ENCODE measurements at places on chromosomes 12 and 14. TPM values are rescaled to one million over a fixed set of nuclear protein-coding genes. Genes with fewer than 3 reads are reported as not detected.
A peak's percentile ranks its signal among the peaks of the same experiment; 100 is the strongest.

DNA sequence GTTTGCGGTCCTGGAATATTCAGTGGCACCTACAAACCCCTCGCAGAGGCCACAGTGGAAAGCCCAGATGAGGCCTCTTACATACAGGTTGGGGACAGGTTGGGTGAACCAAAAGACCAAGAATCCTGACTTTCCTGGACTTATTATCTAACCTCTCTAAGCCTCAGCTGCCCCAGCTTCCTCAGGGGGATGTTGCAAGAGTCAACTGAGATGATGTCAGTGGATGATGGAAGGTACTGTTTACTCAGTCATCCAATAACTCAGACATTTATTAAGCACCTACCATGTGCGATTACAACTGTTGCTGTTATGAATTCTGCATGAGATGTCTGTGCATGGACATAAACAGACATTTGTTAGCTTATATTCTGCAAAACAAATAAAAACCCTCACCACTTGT is 72.8 kb downstream of the RFX4 start:
- DNase-seq = no peak

DNA sequence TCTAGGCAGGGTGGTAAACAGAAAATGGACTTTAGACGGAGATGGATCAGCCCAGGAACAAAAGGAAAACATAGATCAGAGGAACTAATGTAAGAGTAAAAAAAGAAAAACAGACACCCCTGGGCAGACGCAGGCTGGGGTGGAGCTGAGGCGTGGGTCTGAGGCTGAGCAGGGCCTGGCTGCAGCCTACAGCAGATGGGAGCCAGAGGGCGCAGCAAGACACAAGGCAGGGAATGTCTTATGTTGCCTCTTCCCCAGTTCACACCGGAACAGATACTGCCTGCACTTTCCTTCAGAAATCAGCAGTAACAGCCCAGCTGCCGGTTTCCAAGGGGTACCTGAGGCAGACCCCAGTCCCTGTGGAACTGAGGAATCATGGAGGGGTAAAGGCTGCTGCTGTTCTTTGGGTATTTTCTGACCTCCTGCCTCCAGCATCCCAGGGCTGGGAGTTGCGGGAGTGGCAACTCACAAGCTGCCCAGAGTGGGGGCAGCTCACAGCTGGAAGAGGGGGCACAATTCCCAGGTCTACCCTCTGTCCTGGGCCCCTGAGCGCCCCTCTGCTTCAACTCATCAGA is 9.8 kb downstream of the ZNF605 start:
- no peak for DNase-seq

GRCh38 chr12:64672925-64673409 is 62.7 kb downstream of the RASSF3 start:
- DNase-seq = no peak

GRCh38 chr12:121095544-121096198 is 37.0 kb upstream of the P2RX7 start:
- DNase-seq = peak; percentile 64

DNA sequence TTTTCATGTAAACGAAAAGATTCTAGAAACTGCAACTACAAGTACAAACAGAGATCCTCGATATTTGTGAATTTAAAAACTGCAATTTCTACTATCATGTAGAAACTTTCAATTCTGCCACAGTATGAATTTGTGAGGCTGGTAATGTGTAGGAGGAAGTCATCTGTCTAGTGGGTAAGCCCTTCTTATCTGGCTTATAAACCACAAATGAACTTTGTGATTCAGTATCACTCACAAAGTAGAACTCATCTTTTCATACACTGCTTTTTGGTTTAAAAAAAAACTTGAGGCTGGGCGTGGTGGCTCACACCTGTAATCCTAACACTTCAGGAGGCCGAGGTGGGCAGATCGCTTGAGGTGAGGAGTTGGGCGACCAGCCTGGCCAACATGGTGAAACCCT is 20.7 kb downstream of the GTF2A1 start:
- no peak for DNase-seq

GRCh38 chr14:78399316-78399889 is 229.2 kb downstream of the NRXN3 start:
- DNase-seq = no peak

DNA sequence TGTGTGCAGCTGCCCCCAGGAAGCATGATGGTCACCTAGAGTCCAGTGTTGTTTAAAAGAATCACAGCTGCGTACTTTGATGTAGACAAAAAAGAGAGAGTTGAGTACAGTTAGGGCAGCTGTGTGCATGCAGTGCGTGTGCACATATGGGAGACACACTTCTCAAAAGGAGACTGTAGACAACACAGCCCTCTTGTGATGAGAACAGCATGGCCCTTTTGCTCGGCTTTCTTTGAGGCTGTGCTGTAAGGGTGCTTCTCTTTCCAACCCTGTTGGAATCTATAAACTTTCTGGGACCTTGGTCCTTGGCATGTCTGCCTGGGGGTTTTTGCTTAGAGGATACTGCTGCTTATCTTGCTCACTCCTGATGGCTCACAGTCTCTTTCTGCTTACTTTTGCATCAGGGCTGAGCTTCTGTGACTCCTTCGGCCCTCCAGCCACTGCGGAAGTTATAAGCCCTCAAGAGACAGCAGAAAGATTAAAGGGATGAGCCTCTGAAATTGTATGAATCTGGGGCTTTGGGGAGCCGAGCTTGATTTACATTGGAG is 102.9 kb downstream of the DYRK2 start:
- DNase-seq = no peak

DNA sequence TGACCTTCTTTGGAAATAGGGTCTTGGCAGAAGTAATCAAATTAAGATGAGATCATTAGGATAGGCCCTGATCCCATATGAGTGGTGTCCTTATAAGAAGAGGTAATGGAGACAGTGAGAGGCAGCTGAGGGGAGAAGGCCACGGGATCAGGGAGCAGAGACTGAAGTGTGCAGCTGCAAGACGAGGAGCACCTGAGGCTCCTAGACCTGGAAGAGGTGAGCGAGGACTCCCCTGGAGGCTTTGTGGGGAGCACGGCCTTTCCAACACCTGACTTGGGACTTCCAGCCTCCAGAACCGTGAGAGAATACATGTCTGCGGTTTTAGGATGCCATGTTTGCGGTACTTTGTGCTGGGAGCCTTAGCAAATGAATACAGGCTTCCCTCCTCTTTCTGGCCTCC is 37.5 kb downstream of the LRTM2 start:
- DNase-seq = no peak

DNA sequence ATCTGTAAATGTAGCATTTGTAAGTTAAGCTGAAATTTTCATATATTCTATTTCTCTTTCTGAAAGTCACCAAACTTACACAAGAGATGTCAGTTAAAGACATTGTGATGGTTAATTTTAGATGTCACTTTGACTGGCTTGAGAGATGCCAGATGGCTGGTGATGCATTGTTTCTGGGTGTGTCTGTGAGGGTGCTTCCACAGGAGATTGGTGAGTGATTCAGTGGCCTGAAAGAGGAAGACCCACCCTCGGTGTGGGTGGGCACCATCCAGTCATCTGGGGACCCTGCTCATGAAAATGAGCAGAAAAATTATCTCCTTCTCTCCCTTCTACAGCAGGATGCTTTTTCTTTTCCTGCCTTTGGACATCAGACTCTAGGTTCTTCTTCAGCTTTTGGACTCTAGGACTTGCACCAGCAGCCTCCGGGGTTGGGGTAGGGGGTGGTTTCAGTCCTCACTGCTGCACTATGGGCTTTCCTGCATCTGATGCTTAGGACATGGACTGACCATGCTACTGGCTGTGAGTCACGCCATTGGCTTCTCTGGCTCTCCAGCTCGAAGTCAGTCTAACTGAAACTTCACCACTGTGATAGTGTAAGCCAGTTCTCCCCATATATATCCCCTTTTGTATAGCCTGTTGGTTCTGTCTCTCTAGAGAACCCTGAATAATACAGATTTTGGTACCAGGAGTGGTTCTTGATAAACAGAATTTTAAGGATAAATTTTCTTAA is 20.9 kb downstream of the PDE6H start:
- DNase-seq = peak; percentile 12

GRCh38 chr12:53825246-53826081 is 73.7 kb upstream of the CISTR start:
- DNase-seq = peak; percentile 93

OAS1 gene
- 48.4 TPM for polyA plus RNA-seq

IGF1 gene
- not detected for polyA plus RNA-seq

VSX2 gene
- not detected for polyA plus RNA-seq

RNASE3 gene
- polyA plus RNA-seq = not detected

NUDT4 gene
- polyA plus RNA-seq = 18.6 TPM
